ENCODE measurements at places on chromosomes 2 and 18.

GRCh38 chr18:48391868-48392267 is 17.3 kb downstream of the ZBTB7C start:
- DNase-seq: no peak

DNA sequence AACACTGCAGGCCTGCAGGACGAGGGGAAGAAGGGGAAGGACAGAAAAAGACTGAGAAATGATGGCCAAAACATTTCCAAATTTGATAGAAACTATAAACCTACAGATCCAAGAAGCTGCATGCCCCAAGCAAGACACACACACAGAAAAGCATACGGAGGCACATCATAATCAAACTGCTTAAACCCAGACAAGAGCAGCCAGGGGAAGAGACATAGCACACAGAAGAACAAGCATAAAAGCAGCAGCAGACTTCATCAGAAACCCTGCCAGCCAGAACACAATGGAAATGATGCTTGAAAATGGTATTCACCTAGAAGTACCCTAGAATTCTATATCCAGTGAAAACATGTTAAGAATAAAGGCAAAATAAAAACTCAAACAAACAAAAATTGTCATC is 57.2 kb upstream of the RNU4ATAC start:
- DNase-seq: no peak

DNA sequence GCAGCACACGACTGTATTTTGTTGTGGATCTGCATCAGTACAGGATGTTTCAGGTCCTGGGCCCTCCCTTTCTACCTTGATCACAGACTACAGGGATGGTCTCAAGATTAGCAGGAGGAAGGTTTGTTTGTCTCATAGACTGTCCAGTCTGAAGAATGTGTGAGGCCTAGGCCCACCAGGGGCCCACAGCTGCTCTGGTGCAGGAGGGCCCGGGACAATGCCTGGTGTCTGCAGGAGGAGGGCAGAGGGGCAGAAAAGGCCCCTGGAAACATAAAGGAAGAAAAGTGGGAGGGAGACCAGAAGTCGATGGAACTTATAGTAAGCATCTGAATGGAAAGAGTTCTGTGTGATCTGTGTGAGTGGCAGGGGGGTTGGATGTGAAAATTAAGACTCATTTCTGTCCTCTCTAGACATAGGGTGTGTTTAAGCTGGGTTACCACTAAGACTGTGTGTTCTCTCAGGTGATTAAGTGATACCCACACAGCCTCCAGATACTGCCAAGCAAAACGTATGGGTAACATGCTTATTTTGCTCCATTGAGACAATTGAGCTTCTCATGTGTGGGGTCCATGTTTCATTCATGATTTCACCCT is 33.4 kb upstream of the LPIN2 start:
- DNase-seq: no peak

DNA sequence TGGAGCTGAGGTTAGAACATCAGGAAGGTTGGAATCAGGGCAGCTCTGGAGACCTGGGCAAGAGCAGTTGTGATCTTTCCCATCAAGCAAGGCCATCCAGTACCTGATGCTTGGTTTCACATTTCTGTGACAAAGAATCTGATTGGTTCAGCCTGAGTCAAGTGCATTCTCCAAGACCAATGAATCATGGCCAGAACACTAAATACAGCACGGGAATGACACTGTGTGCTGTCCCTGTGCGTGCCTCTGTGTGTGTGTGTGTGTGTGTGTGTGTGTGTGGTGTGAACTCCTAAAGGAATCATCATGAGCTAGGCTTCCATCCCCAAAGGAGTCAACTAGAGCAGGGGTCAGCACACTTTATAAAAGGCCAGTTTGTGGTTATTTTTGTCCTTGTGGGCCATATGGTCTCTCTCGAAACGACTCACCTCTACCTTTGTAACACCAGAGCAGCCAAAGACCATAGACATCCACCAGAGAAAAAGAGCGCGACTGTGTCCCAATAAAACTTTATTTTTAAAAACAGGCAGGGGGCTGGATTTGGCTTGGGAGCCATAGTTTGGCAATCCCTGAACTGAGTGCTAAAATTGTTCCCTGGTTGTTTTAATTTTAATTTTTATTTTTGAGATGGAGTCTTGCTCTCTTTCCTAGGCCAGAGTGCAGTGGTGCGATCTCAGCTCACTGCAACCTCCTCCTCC is 99.7 kb downstream of the INHBB start:
- DNase-seq: no peak

DNA sequence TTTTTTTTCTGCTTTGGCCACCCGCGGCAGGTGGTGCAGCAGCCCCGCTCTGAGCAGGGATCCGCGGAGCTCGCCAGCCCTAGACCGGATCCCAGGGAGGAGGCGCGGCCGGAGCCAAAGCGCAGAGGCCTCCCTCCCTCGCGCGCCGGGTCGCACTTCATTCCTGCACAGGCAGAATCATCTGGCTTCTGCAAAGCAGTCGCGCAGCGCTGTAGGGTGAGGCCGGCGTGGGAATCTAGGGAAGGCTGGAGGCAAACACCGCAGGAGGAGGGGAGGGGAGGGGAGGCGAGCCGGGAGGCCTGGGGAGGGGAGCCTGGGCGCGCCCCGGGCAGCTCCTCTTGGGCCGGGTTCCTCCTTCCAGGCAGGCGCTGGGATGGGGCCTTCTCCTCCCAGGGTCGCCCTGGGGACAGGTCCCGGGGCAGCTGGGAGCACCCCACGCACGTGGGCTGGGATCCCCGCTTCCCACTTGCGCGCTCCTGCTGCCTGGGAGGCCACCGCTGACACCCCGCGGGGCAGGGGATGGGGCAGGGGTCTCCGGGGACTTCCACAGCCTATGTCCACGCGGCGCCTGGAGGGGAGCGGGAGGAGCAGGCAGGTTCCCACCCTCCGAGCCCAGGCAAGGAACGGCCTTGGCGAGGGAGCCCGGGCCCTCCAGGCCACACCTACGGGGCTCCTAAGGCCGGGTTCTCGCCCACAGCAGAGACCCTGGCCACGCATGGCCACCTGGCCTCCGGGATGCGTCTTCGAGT is 45.0 kb downstream of the MBP start:
- DNase-seq: no peak

- DNase-seq: no peak
Measured at GRCh38 chr2:204722691-204723090, 177.4 kb downstream of the PARD3B start.

- DNase-seq: no peak
Measured at GRCh38 chr2:80519699-80520291, 215.2 kb upstream of the LRRTM1 start.

DNA sequence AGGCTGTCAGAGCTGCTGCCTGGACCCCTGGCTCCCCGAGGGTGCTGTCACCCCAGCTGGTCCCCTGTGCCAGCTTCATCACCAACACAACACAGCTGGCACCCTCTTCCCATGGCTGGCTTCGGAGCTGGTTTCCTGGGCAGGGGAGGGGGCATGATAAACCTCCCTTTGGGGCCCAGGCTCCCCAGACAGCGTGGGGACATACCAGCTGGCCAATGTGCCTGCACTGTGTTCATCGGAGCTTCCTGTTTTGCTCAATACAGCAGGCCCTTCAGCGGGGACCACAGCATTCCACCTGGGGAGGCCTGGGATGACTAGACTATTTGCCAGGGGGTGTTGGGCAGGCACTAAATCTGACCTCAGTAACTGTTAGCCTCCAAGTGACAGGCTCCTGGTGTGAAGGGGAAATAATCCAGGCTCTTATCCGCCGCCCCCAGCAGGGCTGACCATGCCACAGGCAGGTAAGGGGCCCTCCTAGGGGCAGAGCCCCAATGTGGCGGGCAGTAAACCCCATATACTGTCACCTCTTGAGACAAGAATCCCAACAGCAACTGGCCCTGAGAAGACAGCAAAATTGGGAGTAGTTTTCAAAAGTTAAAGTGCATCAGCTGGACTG is 44.6 kb downstream of the EMX1 start:
- DNase-seq: no peak
